ENCODE measurements at places on chromosomes 4 and X.

- DNase-seq, result no peak
Measured at GRCh38 chr4:86549163-86549788, 44.8 kb upstream of the PTPN13 start.

- DNase-seq, result no peak
Measured at GRCh38 chr4:162347156-162347841, 183.5 kb upstream of the FSTL5 start.

GRCh38 chr4:150206954-150207353 is 128.7 kb downstream of the DCLK2 start:
- DNase-seq, result no peak

GRCh38 chr4:31715302-31715701 is 995.1 kb downstream of the PCDH7 start:
- DNase-seq, result no peak

DNA sequence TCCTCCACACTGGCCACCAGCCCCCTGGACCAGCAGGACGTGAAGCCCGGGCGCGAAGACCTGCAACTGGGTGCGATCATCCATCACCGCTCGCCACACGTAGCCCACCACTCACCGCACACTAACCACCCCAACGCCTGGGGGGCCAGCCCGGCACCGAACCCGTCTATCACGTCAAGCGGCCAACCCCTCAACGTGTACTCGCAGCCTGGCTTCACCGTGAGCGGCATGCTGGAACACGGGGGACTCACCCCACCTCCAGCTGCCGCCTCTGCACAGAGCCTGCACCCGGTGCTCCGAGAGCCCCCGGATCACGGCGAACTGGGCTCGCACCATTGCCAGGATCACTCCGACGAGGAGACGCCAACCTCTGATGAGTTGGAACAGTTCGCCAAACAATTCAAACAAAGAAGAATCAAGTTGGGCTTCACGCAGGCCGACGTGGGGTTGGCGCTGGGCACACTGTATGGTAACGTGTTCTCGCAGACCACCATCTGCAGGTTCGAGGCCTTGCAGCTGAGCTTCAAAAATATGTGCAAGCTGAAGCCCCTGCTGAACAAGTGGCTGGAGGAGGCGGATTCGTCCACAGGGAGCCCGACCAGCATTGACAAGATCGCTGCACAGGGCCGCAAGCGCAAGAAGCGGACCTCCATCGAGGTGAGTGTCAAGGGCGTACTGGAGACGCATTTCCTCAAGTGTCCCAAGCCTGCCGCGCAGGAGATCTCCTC is 600 bp downstream of the POU3F4 start:
- DNase-seq, result no peak

DNA sequence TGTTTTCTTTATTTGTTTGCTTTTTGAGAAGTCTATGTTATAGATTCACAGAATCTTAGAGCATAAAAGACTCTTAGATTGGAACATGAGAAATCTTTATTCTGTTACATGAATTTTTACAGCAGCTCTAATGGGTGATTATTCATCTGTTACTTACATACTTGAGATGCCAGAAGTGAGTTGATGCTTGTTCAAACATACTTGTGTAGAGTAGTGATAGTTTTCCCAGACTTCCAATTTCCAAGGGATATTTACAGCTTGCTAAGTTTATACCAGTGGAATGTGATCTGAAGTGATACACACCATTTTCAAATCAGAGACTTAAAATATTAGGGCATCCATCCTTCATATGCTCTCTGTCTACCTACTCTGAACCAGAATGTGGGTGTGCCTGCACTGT is 252.9 kb upstream of the SMIM31 start:
- no peak for DNase-seq

DNA sequence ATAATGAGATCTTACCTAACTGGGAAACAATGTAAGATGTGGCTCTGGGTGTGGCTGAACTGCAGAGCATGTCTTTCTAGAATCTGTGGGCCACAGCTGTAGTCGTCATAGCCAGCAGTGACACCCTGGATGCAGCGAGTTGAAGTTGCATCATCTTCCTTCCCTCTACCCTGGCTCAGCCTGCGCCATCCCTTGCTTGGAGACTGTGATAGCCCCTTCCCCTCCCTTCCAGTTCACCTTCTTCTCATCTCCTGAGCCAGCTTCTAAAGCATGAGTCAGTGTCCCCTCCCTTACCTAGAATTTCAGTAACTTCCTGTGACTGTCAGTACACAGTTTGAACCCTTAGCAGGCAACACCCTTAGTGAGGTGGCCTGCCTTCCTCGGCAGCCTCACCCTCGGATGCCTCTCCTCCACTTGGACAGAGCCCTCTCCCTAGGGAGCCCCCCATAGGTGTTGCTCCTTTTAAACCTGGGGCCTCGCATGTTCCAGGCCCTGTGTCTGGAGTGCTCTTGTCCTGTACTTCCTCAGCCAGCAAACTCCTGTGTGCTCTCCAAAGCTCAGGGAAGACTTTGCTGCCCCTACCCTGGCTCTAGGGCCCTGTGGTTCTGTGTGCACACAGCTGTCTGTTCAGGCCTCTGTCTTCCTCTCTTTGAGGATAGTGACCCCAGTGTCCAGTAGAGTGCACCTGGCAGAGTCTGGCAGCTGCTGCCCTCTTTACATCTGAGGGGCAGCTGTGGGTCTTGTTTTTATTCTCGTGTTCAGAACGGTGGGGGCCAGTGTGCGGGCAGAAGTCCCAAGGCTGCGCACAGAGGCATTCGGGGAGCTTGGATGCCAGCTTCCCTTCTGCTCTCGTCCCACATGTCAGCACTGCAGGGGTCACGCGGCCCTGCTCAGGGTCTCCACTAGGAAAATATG is 43.7 kb upstream of the TADA2B start:
- DNase-seq, result peak; percentile 54

DNA sequence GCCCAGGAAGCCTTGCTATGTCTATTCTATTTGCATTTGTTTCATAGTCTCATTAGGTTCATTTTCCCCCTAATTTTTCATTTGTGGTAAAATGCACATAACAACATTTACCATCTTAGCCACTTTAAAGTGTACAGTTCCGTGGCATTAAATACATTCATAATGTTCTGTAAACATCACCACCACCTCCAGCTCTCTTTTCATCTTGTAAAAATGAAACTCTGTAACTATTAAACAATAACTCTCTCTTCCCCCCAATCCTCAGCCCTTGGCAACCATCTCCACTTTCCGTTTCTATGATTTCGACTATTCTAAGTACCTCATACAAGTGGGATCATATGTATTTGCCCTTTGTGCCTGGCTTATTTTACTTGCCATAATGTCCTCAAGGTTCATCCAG is 19.9 kb downstream of the ARHGEF38 start:
- no peak for DNase-seq

GRCh38 chr4:71867598-71867997 is 83.7 kb upstream of the GC start:
- no peak for DNase-seq

- no peak for DNase-seq
Measured at GRCh38 chrX:2176274-2176673, 324.5 kb downstream of the DHRSX start.

DNA sequence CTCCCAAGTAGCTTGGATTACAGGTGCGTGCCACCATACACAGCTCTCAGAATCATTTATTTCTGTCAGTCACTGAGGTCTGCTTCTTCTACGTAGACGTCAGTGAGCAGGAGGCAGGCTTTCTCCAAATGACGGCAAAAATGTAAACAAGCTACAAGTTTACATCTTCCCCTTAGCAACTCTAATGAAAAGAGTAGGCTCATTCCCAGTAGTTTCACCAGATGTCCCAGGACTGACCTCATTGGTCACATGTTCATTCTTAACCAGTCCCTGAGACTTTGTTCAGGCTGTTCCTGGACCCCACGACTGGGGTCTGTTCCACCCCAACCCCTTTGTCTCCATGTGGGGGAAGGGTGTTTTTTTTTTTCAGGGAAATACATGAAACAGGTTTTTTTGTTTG is 67.1 kb downstream of the TENM3 start:
- DNase-seq, result no peak
